ENCODE measurements at places on chromosomes 4 and X. TPM values are rescaled to one million over a fixed set of nuclear protein-coding genes. Genes with fewer than 3 reads are reported as not detected.

- H3K4me1 ChIP-seq = no peaks in the 10 kb centered on the region
- H3K27ac ChIP-seq = no peak overlapping the region
- no peaks in the 10 kb centered on the region for H3K27me3 ChIP-seq
- no peak for DNase-seq
Observed at GRCh38 chr4:183413234-183414200, 30.9 kb upstream of the CDKN2AIP start.

DNA sequence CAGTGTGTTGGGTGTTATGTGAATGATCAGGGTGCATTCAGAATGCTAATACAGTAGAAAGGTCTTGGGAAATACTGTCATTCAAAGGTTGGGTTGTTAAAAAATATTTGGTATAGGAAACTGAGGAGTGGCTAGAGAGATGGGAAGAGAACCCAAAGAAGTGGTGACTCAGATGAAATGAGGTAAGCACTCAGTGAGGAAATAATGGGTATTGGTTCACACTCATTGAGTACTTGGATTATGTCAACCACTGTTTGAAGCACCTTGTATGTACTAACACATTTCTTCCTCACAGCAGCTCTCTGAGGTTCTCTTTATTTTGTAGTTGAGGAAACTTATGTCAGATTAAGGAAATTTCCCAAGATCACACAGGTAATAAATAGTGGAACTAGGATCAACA lies 40.8 kb upstream of the NUDT6 start:
- H3K4me1 ChIP-seq = no peaks in the 10 kb centered on the region
- no peak overlapping the region for H3K4me3 ChIP-seq
- no peak overlapping the region for H3K27ac ChIP-seq
- no peak for DNase-seq
- no peaks in the 10 kb centered on the region for H3K27me3 ChIP-seq

Gene HS3ST1
- 0.99 TPM for total RNA-seq

Gene UVSSA
- 26.0 TPM for total RNA-seq

Measured in body of pancreas (tissue), 4 donors.